Heart right ventricle (tissue), 16 donors: ENCODE measurements at places on chromosomes 4 and X. TPM values are rescaled to one million over a fixed set of nuclear protein-coding genes. Genes with fewer than 3 reads are reported as not detected.

The HTN1 gene
- total RNA-seq: not detected

The TMSB15A gene
- not detected for total RNA-seq

- no peak for DNase-seq
Observed at GRCh38 chr4:102730968-102731533, 29.7 kb downstream of the MANBA start.

DNA sequence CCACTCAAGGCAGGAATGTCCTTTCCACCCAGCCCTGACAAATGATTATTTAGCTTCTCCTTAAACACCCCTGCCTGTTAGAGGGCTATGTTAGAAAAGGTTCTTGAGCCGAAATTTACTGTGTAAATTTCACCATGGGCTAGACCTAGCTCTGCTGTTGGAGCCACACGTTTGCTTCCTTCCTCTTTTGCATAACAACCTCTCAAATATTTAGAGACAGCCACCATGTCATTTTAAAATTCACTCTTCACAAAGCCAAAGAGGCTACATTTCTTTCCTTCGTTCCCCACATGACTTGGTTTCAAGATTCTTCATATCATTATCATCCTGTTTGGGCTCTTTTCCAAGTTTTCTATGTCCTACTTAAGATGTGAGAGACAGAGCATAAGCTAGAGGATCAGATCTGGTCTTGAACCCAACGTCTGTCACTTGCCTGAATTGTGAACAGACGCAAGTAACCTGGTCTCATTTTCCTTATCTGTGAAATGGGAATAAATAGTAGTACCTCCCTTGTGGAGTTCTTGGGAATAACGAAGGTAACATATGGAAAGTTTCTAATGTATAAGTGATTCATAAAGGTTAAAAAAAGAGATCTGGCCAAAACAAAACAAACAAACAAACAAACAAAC lies 6.7 kb downstream of the DOCK11 start:
- no peak for DNase-seq
